ENCODE measurements at places on chromosomes 2 and 18.

GRCh38 chr2:121596221-121597080, 52.8 kb downstream of the CLASP1 start:
- peak; percentile 80 for ATAC-seq

DNA sequence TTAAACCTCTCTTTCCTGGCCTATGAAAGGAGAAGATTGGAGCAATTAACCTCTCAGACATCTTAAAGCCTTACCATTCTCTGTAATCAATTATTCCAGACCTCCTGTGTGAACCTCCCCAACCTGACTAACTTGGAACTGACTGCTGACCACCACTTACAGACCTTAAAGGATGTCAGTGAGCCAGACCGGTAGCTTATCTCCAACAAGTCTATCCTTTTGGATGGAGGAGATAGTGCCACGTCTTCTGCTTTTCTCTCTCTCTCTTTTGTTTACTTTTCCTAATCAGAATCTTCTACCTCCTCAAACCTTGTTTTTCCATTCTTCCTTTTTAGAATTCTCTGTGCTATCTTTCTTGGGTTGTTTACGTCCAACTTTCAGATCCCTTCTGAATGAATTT, 57.2 kb downstream of the LRRTM1 start:
- no peak for ATAC-seq

- ATAC-seq, result no peak
Observed at GRCh38 chr2:18645315-18645714, 55.9 kb upstream of the NT5C1B start.

- no peak for ATAC-seq
Observed at GRCh38 chr2:199940373-199940772, 14.9 kb downstream of the TYW5 start.

DNA sequence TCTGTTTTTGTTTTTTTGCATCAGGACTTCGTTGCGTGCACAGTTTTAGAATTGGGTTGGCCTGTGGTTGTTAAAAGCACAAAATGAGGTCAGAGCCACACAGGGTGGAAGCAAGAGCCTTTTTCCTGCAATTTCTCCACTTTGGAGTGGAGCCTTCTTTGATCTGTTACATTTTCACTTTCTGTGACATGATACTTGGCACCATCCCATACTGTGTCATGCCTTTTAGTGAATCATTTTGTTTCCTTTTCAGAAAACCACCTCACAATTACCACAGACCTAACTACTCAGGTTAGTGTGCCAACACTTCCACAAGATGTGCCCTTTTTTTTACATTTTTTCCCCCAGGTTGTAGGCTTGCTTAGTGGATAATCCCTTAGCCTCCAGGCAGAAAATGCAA, 32.5 kb downstream of the MERTK start:
- peak; percentile 75 for ATAC-seq

DNA sequence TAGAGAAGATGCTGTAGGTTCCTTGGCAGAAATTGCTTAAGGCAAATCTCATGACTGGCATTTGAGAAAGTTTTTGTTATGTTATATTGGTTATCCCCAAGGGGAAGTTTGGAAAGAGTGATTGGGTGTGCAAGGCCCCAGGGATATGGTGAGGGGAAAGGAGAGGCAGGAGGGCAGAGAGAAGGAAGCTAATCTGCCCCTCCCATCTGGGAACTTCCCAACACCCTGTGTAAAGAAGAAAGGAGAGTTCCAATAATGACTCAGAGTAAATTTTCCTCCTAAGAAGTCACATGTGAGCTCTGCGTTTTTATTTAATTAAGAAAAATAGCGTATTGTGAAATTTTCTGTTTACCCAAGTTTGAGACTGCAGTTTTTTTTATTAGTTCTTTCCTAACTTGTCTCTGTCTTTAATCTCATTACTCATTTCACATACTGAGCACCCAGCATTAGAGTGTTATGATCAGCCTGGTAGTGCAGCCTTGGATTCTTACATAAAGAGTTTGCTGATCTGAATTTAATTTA, 3.1 kb upstream of the KYNU start:
- no peak for ATAC-seq

DNA sequence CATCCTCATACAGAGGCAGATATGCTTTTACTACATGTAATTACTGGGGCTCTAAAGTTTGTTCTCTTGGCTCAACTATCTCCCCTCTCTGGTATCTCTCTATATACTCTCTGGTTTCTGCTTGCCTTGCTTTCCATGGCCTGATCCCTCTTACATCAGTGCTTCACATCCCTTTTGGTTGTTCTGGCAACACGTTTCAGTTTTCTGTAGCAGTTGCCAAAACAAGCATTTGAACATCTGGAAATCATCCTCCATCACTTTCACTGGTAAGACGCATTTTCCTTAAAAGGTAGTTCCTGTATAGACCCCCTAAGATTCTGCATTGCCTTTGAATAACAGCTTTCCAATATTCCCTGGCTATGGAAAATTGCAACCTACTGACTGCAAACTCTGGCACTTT, 25.9 kb downstream of the COL5A2 start:
- ATAC-seq, result no peak
